Right ventricle myocardium superior (tissue), 1 donor: ENCODE measurements at places on chromosomes 13 and 19. TPM values are rescaled to one million over a fixed set of nuclear protein-coding genes. Genes with fewer than 3 reads are reported as not detected.
A peak's percentile ranks its signal among the peaks of the same experiment; 100 is the strongest.

- DNase-seq: no peak
Measured at GRCh38 chr13:22700246-22700887, 480.4 kb upstream of the SGCG start.

DNA sequence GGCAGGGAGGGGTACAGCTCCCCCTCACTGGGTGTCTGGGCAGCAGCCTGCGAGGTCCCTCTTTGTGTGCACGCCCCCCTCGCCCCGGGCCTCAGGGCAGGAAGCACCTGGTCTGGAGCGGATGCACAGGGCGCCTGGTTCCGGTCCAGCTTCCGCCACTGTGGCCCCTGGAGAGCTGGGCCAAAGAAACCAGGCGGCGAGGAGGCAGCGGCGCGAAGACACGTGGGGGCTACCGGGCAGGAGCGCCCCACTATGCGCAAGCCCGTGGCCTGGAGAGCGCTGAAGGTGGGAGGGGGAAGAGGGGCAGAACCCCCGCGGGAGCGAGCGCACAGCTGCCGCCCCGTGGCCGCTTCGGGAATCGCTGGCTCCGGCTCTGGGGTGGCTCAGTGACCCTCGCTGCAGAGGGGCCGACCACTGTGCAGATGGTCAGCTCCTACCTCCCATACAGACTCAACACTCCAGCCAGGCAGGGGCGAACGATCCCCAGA, 1.7 kb upstream of the LYL1 start:
- peak; percentile 85 for DNase-seq

- DNase-seq: no peak
Measured at GRCh38 chr13:110913322-110914080, 1.4 kb downstream of the ANKRD10 start.

DNA sequence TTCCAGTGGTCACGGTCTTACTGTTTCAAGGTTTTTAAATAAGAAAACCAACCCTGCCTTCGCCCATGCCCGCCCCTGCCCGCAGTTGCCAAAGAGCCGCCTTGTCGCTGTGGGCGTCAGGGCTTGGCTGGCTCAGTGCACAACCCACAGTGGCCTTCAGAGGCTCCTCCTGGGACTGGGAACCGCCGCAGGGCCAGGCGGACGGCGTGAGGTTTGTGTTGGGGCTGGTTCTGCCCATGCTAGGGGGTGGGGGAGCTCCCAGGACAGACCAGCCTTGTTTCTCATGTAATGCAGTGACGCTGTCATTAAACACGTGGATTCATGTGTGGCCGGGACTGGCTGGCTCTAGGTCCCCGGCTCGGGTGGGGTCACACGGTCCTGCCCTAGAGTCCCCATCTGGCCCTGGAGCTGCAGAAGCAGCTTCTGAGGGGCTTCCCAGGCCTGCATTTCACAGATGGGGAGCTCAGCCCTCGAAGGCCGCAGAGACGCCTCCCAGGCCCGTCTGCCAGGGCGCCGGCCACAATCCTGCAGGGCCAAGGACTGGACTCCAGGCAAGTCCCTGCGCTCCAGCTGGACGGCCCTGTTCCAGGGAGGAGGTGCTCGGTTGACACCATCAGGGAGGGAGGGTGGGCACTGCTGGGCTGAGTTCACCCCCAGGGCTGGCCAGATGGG, 2.4 kb upstream of the TEKTIP1 start:
- DNase-seq: peak; percentile 74

DNA sequence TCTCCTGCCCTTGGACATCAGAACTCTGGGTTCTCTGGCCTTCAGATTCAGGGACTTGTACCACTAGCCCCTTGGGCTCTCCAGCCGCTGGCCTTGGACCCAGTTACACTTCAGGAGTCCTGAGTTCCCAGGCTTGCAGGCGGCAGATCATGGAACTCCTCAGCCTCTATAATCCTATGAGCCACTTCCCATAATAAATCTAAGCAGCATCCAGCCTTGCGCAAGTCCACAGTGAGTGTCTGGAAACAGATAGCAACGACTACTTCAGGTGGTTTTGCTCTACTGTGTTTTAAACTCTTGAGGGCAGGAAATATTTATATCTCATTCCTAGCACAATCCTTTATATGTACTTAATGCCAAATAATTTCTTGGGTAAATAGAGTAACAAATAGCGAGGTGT, 92.3 kb downstream of the COL4A1 start:
- no peak for DNase-seq

- no peak for DNase-seq
Measured at GRCh38 chr13:95982144-95982543, 71.1 kb downstream of the UGGT2 start.

Gene CILP2
- 0.40 TPM for total RNA-seq

GRCh38 chr13:89393758-89394304, 1722.7 kb downstream of the SLITRK5 start:
- DNase-seq: no peak

Gene PLPP2
- total RNA-seq: 0.56 TPM

GRCh38 chr13:76361868-76362267, 524.3 kb downstream of the KCTD12 start:
- no peak for DNase-seq

GRCh38 chr13:107332188-107332587, 764.3 kb upstream of the ARGLU1 start:
- DNase-seq: no peak

DNA sequence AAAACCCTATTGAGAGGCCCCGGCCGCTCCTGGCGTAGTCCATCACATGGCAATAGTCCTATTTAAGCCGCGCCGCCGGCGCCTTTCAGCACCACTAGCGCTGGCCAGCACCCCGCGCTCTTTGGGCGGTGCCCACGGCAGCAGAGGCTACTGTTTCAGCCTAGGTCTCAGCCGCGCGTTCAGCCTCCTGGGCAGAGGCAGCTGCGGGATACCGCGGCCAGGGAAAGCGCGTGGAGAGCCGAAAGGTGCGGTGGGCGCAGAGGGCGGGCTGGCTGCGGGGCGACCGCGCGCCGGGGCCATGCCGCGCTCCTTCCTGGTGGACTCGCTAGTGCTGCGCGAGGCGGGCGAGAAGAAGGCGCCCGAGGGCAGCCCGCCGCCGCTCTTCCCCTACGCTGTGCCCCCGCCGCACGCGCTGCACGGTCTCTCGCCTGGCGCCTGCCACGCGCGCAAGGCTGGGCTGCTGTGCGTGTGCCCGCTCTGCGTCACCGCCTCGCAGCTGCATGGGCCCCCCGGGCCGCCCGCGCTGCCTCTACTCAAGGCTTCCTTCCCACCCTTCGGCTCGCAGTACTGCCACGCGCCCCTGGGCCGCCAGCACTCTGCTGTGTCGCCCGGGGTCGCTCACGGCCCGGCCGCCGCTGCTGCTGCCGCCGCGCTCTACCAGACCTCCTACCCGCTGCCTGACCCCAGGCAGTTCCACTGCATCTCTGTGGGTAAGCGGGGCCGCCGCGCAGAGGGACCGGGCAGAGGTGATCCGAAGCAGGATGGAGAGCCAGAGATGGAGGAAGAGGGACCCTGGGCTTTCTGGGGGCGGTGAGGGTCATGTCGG, at the start of gene GSX1:
GSX1 (plus strand) TSS at position 91 of the 826 bp plus-strand sequence; CDS start at position 299, 208 bp downstream.
- DNase-seq: peak; percentile 80

Gene UBE2L5
- not detected for total RNA-seq

- DNase-seq: no peak
Measured at GRCh38 chr13:42275098-42275471, 3.1 kb downstream of the AKAP11 start.

DNA sequence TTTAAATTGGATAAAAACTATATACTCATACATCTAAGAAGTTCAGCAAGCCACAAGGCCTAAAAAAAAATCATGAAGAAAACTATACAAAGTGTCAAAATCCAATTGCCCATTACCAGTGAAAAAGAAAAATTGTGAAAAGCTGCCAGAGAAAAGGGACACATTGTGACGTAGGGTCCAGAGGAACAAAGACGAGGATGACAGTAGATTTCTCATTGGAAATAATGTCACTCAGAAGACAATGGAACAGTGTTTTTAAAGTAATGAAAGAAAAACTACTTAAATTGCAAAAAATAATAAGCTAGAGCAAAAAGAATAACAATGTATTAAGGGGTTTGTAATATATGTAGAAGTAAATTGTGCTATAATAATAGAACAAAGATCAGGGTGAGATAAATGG, 195.2 kb downstream of the EFNB2 start:
- no peak for DNase-seq

DNA sequence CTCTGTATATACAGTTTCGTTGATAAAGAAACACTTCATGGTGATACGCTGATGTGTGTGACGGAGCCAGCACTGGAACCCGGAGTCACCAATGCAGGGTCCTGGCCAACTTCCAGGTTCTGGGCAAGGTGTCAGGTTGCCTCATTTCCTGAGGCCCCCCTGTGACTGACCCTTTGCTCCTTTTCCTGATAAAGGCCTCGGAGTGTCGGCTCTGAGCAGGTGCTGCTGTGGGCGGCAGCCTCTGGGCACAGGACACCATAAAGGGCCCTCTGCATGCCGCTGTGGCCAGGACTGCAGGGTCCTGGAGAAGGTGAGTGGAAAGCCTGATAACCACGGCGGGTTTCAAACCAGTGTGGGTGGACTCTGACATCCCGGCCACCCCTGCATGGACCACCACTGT, 17.3 kb upstream of the MYDGF start:
- no peak for DNase-seq

GRCh38 chr19:50332244-50333038, 3.3 kb upstream of the KCNC3 start:
- no peak for DNase-seq

DNA sequence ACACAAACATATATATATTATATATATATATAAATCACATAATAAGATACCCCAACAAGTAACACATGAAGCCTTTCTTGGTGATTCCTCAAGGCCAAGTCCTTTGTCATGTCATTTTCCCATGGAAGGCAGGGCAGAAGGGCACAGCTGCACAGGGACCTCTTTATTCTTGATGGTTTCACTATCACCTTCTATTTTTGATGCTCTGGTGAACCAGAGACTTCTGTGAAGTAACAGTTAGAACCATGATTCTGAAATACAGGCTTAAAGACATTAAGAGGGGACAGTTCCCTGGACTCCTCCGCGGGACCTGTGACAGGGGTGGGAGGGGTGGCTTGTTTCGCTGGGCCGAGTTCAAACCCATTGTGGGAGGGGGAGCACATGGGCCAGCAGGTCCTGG, 104.0 kb downstream of the DGKH start:
- DNase-seq: no peak

Gene NDFIP2
- total RNA-seq: 33.9 TPM

Gene ADM5
- total RNA-seq: 0.67 TPM

Gene POLR1D
- total RNA-seq: 81.1 TPM

DNA sequence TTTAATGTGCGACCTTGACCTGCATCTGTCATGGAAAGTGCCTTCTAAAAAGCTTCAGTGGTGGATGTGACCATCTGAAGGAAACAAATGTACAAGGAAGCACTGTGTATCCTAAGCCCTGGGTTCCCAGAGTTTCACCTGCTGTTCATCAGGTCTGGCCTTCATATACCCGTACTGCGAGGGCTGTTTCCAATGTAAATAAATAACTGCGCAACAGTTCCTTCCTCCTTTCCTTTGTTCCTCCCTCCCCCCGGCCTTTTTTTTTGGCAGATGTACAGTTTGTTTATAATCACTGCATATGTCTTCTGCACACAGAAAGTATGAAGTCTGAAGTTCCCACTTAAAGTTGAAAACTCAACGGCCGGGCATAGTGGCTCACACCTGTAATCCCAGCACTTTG, 5.2 kb downstream of the FAAP24 start:
- DNase-seq: no peak

Gene KIR2DL4
- not detected for total RNA-seq

- peak; percentile 48 for DNase-seq
Measured at GRCh38 chr13:35723053-35723461, 246.6 kb upstream of the MAB21L1 start.

Gene CYP2F1
- total RNA-seq: not detected

- no peak for DNase-seq
Measured at GRCh38 chr19:12543855-12544254, 7.4 kb downstream of the ZNF564 start.

- DNase-seq: no peak
Measured at GRCh38 chr13:31168166-31168565, 6.5 kb upstream of the HSPH1 start.

Gene FLT1
- total RNA-seq: 42.0 TPM
